ENCODE measurements at places on chromosomes 5 and 9.

- DNase-seq = no peak
These were observed 240.6 kb downstream of the TRIM32 start for GRCh38 chr9:116927726-116928125.

GRCh38 chr5:137627293-137627692 lies 108.6 kb downstream of the KLHL3 start:
- DNase-seq = no peak

DNA sequence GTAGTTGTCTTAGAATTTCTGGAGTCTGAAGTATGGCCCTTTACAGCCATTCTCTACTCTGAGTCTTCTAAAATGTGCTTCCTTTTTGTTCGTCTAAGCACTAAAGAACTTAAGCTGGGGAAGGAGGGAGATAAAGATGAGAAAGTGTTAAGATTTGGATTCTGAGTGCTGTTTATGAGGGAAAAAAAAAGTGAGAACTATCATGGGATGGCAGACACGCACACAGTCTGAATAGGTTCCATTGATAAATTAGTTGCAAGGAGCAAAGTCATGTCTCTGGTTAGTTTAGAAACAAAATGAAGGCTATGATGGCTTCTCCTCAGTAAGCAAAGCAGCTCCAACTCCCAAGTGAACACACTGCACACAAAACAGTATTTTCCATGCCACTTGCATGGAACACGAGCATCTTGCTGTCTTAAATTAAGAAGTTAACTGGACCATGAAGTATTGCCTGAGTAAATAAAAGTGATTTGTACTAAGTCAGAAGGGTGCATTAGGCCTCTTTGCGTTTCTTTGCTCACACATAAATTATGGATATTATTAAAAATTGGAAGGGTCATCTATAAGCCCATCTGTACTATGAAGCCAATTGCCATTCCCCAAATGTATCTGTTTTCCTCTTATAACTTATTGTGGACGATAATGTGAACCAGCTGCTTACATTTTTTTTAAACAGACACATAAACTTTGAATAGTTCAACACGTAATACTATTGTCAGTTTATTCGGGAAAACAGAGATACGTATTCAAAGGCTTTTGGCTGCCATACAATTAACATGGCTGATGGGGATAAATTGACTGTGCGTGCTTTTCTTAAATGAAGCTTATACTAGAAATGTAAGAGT lies 199.3 kb downstream of the SGCD start:
- DNase-seq = no peak

DNA sequence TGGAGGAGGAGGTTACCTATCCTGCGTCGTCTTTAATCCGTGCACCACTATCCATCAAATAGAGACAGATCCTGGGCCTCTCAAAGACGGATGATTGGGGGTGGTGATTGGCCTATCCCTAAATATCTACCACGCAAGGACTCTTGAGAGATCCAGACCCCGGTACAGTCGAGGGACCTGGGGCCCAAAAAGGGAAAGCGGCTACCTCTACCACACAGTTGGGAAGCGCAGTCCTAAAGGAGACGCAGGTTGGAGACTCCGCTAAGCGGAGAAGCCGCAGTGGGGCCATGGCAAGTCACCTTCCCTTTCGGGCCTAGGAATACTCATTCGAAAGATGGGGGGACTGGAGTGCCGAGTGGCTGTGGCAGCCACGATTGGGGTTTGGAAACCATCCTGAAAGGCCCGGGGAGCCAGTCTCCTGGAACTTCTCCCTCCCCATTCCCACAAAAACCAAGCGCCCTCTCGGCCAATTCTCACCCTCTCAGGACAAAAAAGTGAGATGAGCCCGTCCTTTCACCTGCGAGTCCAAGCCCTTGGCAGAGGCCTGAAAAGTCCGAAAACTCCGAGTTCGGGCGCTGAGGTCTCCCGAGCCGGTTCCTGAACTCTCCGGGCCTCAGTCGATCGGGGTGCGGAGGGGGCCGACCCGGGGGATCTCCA lies 499 bp upstream of the FOXE1 start:
- DNase-seq = no peak
